ENCODE measurements at places on chromosomes 13 and 19.

DNA sequence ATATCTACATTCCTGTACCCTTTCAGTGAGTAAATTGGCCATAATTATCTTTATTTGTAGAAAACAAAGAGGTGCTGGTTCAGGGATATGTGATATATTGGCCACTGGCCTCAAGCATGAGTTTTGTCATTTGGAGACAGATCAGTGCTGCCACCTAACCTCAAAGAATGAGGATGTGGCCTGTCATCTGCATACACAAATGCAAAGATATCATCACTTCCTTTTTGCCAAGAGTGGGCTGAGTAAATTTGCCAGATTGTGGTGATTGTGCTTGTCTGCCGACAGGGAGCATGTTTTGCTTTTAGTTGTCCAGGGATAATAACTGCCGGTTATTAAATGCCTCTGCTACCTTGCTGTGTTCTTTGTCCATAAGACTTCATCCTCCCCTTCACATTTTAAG lies 44.2 kb downstream of the WASF3 start:
- DNase-seq, result no peak

DNA sequence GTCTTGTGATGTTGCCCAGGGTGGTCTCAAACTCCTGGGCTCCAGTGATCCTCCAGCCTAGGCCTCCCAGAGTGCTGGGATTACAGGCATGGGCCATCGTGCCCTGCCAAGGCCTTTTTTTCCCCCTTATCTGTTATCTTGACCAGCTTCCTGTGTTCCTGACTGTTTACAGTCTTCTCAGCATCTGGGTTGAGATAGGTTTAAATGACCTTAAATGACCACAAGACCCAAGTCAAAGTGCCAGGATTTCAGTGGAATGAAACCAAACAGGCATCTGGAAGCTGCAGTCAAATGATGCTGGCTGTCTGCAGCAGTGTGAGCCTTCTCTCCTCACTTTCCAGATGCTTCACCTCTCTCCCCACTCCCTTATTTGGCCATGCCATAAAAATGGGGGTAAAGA lies 114.2 kb upstream of the CLDN10 start:
- no peak for DNase-seq

GRCh38 chr13:43100667-43101066 lies 77.3 kb downstream of the DNAJC15 start:
- DNase-seq, result no peak

DNA sequence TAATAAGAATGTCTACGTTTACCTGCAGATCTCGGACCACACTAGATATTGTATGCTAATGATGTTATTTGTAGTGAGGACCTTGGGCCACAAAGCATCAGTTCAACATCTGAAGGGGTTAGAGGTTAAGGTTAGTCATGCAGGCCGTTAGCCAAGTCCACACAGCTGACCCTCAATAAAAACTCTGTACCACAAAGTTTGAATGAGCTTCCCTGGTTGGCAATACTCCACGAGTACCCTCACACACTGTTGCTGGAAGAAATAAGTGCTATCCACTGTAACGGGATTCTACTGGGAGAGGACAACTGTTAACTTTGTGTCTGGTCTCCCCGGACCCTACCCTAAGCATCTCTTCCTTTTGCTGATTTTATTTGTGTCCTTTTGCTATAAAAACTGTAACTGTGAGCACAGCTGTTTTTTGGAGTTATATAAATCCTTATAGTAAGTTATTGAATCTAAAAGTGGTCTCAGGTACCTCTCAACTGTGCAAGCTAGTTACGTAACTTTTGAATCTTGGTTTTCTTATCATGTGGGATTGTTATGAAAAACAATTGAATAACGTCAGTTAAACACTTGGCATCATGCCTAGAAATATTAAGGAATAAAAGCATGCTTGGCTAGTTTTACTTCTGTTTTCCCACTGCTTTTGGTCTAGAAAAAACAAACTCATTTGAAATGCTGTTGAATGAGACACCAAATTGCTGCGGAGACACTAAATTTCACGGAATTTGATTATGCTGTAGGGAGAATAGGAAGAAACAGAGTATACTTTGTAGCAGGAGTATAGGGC lies 181.5 kb downstream of the DNAJC3 start:
- no peak for DNase-seq

GRCh38 chr13:105642511-105642958 lies 892.9 kb downstream of the EFNB2 start:
- DNase-seq, result no peak

GRCh38 chr13:29039212-29039611 lies 219.1 kb downstream of the MTUS2 start:
- DNase-seq, result no peak

GRCh38 chr13:27797228-27797624 lies 4.9 kb downstream of the GSX1 start:
- no peak for DNase-seq

DNA sequence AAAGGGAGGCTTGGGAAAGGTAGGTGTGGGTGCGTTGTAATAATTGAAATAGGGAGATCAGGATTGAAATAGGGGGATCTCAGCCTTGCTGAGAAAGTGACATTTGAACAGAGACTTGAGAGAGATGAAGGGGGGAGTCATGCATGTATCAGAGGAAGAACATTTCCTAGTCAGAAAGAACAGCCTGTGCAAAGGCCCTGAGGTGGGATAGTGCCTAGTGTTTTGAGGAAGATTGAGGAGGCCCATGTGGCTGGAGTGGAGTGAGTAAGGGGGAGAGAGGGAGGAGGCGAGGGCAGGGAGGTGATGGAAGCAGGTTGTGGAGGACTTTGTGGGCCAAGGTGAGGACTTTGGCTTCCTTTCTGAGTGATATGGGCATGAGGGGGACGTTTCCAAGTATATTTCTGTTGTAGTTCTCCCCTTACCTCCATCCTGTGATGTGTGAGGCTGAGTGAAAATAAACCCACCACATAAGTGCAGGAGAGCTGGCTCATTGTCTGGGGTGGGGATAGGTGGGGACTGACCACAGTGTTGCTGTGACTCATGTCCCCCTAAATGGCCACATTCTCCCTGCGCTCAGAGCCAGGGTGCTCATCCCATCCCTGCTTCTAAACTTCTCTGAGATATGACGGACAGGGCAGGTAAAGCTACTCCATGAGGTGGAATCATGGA lies 17.8 kb downstream of the ACTL9 start:
- DNase-seq, result no peak

DNA sequence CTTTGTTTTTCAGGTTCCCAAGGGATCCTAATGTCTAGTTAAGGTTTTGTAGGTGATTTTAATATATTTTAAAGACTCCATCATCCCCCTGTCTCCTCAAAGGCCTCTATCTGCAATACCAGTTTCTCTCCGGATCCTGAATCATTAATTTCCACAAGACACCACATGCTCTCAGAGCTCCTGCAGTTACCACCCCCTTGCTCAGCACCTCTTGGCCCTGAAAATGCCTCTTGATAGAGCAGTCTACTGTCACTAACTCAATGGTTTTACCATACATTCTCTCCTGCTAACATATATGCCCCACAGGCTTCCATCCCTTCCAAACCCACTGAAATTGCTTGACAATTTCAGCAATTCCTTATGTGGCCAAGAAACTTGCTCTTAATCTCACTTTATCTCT lies 1.9 kb upstream of the PEG3 start:
- no peak for DNase-seq

- DNase-seq, result no peak
Observed at GRCh38 chr13:102763741-102764140, 9.8 kb downstream of the TEX30 start.

- DNase-seq, result no peak
Observed at GRCh38 chr19:42403586-42403985, 13.5 kb upstream of the CNFN start.

DNA sequence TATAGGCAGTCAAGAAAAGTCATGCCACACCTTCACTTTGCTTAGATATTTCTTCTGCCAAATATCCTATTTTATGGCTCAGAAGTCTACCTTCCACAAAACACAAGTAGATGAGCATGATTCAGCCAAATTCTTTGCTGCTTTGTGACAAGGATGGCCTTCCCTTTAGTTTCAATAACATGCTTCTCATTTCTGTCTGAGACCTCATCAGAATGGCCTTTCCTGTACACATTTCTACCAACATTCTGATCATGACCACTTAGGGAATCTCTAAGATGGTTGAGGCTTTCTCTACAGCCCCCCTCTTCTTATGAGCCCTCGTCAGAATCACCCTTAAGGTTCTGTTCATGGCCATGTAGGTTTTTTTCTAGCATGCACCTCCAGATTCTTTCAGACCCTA lies 96.2 kb downstream of the COL4A2 start:
- no peak for DNase-seq

- DNase-seq, result peak; percentile 49
Observed at GRCh38 chr19:16325641-16326400, 1.2 kb downstream of the KLF2 start.

GRCh38 chr19:4699826-4700692 lies 23.6 kb downstream of the DPP9 start:
- no peak for DNase-seq

DNA sequence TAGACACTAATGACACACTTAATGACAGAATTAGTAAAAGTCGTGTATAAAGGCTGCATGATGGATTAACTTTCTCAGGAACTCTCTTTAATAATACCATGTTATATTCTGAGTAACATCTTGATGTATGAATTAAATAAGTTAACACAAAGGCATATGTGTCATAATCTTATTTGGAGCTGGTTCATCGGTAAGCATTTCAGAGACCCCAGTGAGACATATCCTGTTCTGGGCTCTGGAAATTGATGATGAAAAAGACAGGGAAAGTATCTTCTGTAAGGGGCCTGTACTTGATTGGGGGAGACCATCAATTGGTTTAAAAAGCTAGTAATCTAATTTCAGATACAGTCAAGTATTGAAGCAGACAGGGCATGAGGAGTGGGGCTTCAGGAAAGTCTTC lies 547.9 kb downstream of the GPC6 start:
- DNase-seq, result no peak

DNA sequence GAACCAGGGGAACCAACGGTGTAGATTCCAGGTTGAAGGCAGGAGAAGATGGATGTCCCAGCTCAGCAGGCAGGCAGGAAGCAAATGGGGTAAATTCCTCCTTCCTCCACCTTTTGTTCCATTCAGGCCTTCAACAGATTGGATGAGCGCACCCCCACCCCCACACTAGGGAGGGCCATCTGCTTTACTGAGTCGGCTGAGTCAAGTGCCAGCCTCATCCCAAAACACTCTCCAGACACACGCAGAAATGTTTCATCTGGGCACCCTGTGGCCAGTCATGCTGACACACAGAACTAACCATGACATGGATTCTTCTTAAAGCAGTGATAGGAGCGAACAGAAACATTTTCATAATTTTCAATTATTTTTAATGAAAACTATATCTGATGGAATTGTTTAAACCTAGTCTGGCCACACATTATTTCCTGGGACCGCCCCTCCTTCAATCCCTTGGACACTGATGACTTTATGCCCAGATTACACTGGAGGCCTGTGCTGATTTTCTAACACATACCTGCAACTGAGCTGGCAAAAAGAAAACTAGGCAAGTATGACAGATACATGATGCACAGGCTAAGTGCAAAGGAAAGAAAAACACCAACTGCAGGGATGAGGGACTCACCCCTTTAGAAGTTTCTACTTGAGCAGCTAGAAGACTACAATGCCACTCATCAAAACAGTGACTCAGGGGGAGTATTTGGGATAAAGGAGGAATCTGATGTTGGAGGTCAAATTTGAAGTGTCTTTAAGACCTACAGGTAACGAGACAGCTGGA lies 154.2 kb downstream of the TNFRSF19 start:
- no peak for DNase-seq

- no peak for DNase-seq
Observed at GRCh38 chr13:103451656-103452055, 385.4 kb upstream of the SLC10A2 start.

- no peak for DNase-seq
Observed at GRCh38 chr19:35029737-35030256, 473 bp upstream of the SCN1B start.

DNA sequence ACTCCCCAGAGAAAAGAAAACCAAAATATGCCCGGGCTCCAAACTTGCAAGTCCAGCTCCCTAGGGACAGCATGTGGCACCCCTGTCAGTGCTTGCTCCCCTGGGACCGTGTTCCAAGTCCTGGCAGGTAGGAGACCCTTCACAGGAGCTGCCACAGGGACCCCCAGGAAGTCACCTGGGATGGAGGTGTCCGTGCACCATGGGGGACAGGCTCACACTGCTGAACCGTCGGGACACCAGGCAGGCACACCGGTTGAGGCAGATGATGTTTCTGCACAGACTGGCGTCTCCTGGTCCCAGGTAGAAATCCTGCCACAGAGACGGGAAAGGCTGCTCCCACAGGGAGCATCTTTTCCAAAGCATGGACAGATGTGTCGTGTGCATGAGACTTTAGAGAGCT lies 11.7 kb upstream of the PROZ start:
- no peak for DNase-seq

GRCh38 chr19:4981681-4981958 lies 12.7 kb downstream of the KDM4B start:
- DNase-seq, result no peak

DNA sequence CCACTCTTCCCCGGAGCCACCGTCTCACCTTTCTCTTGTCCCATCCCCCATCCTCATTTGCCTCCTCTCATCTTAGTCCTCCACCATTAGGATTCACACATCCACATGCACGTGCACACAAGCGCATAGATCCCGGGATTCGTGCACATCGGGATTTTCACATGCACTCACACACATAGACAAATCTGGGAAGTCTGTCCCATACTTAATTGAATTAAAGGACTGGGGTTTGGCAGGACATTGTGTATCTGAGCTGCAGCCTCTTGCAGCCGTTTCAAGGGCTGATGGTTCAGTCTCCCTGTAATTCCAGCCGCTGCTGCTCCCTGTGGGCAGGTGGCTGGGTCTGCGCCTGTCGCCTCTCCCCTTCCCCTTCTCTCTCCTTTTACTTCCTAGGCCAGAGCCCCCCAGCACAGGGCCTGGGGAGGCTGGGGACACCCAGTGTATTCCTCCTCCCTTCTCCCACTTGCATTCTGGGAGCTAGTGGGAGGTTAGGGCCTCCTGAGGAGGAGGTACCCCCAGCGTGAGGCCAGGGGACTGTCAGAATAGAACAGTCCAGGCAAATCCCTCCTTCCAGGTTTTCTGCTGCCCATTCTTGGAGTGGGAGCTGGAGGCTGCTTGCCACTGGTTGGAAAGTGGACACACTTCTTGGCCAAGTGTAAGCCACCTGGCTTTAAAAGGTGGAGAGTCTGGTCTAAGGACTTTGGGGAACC lies 43.6 kb downstream of the LYL1 start:
- DNase-seq, result no peak

GRCh38 chr13:29511980-29512379 lies 83.5 kb downstream of the SLC7A1 start:
- no peak for DNase-seq

GRCh38 chr19:23305555-23305954 lies 55.4 kb upstream of the ZNF724 start:
- DNase-seq, result no peak

DNA sequence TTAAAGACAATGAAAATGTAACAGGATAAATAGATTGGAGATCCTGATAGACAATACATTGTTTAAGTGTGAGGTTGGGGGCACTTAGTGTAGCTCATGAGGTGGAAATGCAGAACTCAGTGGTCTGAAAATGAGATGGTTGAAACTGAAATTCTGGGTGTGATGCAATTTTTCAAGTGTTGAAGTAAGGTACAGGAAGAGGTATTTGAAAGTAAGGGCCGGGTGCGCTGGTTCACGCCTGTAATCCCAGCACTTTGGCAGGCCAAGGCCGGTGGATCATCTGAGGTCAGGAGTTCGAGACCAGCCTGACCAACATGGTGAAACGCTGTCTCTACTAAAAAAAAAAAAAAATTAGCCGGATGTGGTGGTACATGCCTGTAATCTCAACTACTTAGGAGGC lies 113.0 kb downstream of the UFM1 start:
- DNase-seq, result no peak
